ENCODE measurements at places on chromosomes 7 and 10.

DNA sequence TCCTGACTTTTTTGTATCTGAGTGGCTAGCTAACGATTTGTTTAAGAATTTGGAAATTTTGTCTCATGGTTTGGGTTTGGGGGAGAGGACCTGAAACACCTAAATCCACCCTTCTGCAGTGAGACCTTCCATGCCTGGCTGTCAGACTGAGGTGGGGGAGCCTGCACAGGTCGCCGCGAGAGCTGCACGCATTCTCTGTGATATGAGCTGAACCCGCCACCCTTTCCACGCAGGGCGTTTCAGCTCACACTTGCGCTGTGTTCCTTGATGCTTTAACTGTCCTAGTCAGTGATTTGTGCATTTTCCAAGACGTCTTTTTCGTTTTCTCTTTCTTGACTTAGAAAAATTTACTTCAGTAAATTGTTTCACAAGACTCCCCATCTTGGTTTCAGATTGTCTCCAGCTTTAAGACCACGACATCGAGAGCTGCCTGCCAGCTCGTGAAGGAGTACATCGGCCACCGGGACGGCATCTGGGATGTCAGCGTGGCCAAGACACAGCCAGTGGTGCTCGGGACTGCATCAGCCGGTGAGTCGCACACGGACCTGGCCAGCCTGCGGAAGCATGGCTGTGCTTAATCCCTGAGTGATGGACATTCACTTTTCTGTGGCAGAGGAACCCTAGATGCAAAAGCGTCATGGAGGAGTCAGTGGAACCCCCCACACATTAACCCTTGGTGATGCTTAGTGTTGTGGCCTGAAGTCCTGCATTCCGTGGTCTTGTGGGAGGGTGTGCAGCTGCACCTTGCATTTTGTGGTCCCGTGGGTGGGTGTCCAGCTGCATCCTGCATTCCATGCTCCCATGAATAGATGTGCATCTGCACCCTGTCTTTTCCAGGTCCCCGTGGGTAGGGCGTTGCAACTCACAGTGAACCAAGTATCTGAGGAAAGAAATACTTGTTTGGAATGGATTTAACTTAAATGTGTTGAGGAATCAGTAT, 28.1 kb downstream of the WDR37 start:
- no peak for DNase-seq

- DNase-seq, result no peak
Measured at GRCh38 chr10:62735464-62736167, 68.9 kb upstream of the ADO start.

GRCh38 chr10:51074238-51075028, at the start of gene PRKG1:
PRKG1 (plus strand) TSS chr10:51074487.
- DNase-seq, result no peak

DNA sequence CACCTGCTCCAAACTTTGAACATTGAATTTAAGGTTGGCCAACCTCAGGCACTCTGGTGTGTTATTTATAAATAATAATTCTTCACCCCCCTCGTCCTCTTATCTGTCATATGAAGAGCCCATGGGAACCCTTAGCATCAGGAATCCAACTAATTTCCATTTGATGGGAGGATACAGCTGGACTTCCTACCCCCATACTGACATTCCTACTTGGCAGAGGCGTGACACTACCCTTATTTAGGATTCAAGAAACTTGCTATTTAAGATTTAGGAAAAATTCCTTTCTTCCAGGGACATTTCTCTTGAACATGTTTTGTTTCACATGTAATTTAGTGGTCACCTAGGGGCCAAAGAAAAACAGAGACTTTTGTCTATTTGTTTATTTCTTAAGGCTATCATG, 171.9 kb upstream of the NRP1 start:
- no peak for DNase-seq

GRCh38 chr10:131817866-131818509, 82.8 kb upstream of the PPP2R2D start:
- no peak for DNase-seq

DNA sequence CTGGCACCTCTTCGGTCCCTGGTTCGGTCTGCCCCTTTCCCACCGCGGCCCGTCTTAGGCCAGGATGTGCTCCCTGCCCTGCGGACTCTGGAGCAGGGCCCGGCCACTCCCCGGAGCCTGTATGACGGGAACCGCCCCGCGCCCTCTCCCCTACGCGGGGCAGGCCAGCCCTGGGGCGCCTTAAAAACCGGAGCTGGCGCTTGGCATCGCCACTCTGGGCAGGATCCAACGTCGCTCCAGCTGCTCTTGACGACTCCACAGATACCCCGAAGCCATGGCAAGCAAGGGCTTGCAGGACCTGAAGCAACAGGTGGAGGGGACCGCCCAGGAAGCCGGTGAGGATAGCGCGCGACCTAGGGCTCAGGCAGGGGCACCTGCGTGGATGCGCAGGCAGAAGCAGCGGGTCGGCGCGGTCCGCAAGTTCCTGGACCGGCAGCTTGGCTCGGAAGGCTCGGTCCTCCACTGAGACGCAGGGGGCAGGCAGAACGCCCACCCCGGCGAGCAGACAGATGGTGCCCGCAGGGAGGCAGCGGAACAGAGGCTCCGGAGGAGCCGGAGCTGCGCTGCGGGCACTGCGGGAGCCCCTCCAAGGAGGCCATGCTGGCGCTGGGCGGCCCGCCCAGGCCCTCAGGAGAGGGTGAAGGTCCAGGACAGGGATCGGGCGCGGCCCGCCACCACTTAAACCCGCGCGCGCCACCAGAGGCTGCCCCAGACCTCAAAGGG, at the start of gene ADIRF:
TSS of gene ADIRF (plus strand) at position 212 of the 723 bp plus-strand sequence. CDS start at position 275, 63 bp downstream.
- no peak for DNase-seq

- DNase-seq, result no peak
Measured at GRCh38 chr10:88803641-88804040, 1.1 kb downstream of the LIPM start.

DNA sequence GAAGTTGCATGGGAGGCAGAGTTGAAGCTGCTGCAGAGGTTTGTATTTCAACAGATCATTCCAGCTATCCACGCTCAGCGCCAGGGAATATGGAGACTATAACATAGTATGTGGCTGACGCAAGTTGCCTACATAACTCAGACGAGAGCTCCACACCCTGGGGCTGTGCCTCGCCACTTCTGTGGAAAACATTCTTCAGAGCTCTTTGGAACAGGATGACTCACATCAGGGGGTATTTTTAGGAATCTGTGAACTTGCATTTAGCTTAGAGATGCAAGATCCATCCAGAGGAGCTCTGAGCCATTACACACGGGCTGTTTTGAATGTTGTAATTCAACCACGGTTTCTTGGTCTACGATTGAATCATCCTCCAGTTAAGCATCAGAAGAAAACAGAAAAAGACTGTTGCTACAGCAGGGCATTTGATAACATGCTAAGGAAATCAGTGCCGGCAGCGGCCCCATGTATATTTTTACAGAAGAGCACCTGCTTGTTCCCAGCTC, 481.5 kb upstream of the AKR1E2 start:
- no peak for DNase-seq

All from stimulated activated CD8-positive, alpha-beta memory T cell treated with anti-CD3 and anti-CD28 coated beads, Interleukin-4, amount 100 ng/mL, for 1 hour (primary cell).